ENCODE measurements at places on chromosomes 2 and 18.
A peak's percentile ranks its signal among the peaks of the same experiment; 100 is the strongest.

GRCh38 chr2:1588051-1588977, 156.0 kb downstream of the PXDN start:
- DNase-seq: no peak

DNA sequence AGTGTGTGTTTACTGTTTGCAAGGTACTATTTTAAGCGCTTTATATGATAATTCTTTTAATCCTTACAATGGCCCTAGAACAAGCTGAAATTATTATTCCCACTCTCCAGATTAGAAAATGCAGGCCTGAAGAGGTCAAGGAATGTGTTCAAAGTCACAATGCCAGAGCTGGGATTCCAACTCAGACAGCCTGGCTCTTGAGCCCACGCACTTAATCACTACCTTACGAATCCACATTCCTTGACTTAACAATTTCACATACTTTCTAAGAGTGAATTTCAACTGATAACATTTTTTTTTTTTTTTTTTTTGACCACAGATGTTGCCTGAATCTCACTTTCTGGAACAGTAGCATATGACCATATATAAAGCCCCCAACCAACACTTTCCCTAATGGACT, 400.3 kb downstream of the NCKAP5 start:
- no peak for DNase-seq

DNA sequence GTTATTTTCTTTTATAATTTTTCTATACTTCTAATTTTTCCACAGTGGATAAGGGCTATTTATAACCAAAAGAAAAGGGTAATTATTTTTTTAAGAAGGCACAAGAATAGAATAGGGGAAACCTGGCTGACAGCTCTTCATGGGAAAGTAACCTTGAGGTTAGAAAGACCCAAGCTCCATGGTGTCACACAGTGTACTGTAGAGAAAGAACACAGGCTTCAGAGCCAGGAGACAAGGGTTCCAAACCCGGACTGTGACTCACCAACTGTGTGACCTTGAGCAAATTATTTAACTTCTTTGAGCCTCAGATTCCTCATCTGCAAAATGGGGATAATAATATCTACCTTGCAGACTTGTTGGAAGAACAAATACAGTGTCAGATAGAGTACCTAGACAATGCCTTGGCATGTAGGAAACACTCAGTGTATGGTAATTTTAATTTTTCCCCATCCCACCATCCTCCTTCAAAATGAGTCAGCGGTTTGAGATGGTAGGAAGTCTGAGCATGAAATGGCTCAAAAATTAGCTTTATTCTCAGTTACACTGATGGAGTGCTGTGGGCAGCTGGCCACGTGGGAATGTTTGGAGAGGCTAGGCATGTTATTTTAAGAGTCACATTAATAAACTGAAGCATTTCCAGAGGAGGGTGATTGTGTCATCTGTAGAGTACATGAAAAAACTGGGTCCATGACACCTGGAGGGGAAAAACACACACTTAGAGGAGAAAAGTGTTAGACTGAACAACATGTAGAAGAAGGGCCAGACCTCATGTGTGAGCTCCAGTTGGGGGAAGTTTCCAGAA, 36.7 kb downstream of the TMEM37 start:
- no peak for DNase-seq

DNA sequence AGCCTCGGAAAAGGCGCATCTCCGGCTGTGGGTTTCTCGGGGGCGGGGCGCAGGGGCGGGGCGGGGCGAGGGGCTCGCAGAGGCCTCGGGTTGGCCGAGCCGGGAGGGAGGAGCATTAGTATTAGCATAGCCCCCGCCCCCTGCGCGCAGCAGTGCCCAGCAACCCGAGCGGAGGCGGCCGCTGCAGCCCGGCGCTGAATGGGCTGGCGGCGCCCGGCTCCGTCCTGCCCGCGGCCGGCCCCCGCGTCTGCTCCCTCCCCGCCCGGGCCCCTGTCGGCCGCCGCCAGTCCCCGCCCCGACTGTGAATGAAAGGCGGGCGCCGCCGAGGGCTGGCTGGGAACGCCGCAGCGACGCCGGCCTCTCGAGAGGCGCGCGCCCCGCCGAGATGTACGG, at the start of gene EFR3B:
EFR3B (plus strand) TSS at position 149 of the 393 bp plus-strand sequence; CDS start at position 386, 237 bp downstream.
- peak; percentile 83 for DNase-seq

GRCh38 chr2:54176577-54176976, 61.2 kb downstream of the ACYP2 start:
- no peak for DNase-seq

GRCh38 chr18:51543658-51544155, 346.2 kb upstream of the MEX3C start:
- no peak for DNase-seq

DNA sequence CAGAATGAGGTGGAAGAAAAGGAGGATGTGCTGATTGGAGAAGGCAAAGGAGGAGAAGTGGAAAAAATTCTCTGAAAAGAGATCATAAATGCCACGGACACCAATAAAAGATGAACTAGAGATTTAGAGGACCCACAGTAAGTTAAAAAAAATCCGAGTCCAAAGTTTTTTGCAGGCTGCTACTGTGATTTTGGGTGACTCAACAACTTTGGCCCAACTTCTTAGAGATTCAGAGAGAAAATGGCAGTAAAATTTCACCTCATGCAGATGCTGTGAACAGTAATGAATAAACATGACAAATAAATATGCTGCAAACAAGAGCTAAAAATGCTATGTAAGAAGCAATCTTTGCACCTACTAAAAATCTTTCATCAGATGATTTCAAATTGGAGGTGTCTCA, 176.9 kb upstream of the SESTD1 start:
- DNase-seq: no peak

GRCh38 chr2:6934758-6935651, 17.8 kb downstream of the RNF144A start:
- DNase-seq: no peak

GRCh38 chr2:200131307-200131706, 175.2 kb upstream of the SPATS2L start:
- no peak for DNase-seq

DNA sequence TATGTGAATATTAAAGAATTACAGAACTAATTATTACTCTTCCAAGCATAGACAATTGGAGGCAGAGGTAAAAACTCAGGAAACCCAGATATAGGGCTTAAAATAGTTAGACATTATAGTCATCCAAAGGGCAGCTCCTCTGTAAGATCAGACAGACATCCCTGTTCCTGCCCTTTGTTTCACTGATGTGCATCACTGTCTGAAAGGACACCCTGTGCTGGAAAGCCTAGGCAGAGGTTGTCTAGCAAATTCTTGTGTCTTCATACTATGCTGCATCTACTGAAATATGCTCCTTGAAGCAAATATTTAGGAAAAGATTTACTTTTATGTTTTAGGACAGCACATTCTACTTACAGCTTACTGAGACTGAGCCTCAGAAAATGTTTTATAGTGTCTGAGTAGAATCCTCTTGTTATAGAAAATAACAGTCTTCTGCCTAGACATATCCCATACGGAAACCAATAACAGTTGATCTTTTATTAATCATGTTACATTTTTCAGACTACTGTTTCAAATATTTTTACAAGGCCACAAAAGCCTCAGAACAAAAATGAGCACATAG, 977.3 kb upstream of the CDH2 start:
- DNase-seq: no peak

GRCh38 chr2:120826260-120826648, 90.6 kb downstream of the GLI2 start:
- no peak for DNase-seq

GRCh38 chr2:152627351-152627957, 89.8 kb downstream of the PRPF40A start:
- DNase-seq: no peak

GRCh38 chr2:172429301-172429968, 2.0 kb downstream of the ITGA6 start:
- DNase-seq: no peak

GRCh38 chr2:189797902-189798301, 13.7 kb downstream of the PMS1 start:
- DNase-seq: no peak

DNA sequence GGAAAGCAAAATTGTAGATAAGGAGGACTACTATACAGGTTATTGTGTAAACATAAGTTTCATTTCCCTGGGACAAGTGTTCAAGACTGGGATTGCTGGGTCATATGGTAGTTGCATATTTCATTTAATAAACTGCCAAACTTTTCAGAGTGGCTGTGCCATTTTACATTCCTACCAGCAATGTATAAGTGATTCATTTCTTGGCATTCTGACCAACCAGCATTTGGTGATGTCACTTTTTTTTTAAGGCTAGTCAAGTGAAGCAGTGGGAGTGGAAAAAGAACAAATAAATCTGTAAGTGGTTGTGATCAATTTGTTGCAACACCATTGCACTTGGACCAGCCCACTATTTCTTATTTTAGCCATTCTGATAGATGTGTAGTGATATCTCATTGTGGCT, 5.2 kb upstream of the CHCHD5 start:
- DNase-seq: no peak

DNA sequence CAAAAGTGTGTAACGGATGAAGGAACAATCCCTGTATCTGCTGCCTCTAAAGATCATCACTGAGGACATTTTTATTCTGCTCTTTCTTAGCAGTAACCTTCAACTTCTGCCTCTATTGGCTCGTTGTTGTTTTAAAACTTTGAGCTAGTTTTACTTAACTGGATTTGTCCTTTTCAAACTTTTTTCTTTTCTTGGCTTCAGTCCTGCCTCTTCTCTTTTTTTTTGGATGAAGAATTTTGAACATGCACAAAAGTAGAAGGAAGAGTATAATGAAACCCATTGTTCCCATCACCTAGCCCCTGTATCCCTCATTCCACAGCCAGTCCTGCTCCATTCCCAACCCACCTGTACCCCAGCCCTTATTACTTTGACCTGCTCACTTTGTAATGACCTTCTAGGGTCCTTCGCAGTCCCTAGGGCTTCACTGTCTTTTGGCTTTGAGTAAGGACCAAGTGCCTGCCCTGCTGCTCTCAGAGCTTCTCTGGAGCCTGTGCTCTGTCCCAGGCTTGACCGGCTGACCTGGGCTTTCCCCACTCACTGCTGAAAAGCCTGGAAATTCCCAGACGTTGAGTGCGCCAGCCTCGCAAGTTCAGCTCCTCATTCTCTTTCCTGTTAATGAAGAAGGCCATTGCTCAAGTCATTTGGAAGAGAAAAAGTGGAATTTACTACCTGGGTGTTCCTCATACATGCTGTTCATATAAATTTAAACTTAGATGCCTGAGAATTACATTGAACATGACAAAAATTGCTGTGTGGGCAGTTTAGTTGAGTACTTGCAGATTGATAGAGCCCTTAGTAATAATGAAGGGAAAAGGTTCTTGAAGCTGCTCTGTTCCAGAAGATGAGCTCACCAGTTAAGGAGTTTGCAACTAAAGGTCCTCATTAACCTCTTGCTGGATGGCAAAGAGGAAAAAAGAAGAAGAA, 149.3 kb upstream of the ALPP start:
- DNase-seq: no peak

DNA sequence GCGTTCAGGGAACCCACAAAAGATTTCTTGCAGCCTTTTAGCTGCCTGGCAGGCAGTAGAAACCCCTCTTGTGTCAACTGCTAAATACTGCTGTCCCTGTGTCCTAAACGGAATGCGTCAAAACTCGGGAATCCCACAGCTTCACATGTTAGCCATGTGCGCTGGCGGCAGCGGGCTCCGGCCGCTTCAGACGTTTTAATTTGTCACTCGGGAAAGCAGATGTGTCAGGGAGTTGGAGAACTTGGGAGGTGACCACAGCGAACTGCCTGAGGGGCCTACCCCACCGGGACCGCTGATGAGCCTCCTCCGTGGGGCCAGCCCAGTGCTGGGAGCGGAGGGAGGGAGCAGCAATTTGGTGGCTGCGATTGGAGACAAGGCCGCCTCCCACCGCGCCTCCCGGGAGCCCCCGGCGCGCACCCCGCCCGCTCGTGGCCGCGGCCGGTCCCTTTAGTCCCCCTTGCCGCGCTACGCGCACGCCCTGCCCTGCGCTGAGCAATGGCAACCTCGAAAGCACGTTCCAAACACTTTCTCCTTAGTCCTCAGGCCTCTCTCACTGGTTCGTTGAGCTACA, 146.1 kb upstream of the SATB2 start:
- DNase-seq: no peak

- DNase-seq: no peak
These were observed 48.5 kb upstream of the CCDC195 start for GRCh38 chr2:224764565-224765236.

DNA sequence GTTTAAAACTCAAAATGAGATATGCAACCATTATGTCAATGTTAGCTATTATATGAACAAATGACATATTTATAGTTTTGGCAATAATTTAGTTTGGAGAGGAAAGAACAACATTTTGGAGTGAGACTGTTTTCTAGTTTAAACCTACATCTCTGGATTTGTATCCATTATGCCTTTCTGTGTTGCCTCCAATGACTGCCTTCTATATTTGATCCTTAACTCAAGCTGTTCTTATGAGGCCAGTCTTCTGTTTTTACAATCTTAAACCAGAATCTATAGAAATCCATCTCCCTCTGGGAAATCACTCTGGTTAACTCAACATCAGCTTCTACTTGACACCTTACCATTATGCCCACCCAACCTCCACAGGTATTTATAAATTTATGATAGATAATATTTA, 67.5 kb downstream of the ZNF385B start:
- no peak for DNase-seq

DNA sequence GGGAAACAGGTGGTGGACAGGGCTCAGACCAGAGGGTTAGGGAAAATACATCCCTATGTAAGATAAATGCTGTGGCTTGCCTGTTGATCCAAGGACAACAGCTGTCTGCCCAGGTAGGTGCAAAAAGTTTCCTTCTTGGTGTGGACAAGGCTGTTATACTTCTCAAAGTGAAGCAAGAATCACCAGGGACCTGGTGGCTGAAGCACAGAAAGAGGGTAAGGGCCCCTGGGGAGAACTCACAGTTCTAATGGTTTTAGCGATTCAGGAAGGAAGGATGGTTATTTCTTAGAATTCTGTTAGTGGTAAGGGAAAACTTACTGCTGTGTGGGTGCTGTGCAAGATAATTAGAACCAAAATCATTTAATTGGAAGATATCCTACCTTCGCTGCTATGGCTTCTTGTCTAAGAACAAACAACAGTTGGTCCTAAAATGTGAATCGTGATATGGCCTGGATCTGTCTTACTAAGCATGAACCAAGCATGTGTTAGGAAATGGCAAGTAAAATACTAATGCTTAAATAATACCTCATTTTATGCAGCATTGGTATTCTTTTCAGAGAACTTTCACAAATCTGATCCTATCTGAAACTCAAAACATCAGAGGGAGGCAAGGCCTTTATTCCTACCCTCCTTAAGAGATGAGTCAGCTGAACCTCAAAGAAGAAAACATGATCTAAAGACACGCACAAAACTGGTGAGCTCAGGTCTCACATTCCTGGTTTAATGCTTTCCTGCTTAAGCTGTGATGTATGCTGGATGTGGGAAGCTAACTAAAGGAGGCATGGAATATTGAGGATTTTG, 159.2 kb upstream of the THUMPD2 start:
- no peak for DNase-seq

Measured in stimulated activated CD8-positive, alpha-beta memory T cell treated with anti-CD3 and anti-CD28 coated beads, Interleukin-2, amount 100 ng/mL, for 1 hour (primary cell).